ENCODE measurements at places on chromosomes 4 and X.

GRCh38 chrX:10011991-10012390, 44.8 kb downstream of the CLDN34 start:
- no peak for DNase-seq

GRCh38 chr4:138188406-138189084, 53.6 kb downstream of the SLC7A11 start:
- DNase-seq, result no peak

GRCh38 chr4:183300070-183300469, 20.0 kb downstream of the CLDN22 start:
- DNase-seq, result no peak

GRCh38 chr4:140222171-140222570, 68.2 kb upstream of the MAML3 start:
- DNase-seq, result no peak

DNA sequence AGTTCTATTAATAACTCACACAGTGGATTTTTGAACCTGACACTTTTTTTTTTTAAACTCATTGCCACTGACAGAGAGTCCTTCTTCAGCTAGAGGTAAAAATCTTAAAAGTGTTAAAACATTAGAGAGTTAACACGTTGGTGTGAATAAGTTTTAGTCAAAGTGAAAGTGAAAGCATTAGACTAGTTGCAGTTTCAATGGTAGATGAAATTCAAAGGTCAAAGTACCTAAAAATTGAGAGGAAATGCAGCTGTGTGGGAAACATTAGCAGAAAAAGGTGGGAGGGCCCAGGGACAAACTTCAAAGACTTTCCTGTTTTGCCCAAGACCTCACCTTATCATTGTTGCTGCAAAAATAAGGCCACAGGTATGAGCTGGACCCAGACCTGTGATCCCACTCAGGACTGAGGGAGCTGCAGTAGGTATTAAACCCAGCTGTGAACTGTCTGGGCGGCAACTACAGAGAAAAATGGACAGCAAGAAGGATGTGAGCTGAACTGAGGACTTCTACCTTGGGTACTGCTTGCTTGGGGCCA, 17.6 kb upstream of the GABRA4 start:
- DNase-seq, result no peak

GRCh38 chr4:123444290-123444731, 47.7 kb downstream of the SPRY1 start:
- no peak for DNase-seq

DNA sequence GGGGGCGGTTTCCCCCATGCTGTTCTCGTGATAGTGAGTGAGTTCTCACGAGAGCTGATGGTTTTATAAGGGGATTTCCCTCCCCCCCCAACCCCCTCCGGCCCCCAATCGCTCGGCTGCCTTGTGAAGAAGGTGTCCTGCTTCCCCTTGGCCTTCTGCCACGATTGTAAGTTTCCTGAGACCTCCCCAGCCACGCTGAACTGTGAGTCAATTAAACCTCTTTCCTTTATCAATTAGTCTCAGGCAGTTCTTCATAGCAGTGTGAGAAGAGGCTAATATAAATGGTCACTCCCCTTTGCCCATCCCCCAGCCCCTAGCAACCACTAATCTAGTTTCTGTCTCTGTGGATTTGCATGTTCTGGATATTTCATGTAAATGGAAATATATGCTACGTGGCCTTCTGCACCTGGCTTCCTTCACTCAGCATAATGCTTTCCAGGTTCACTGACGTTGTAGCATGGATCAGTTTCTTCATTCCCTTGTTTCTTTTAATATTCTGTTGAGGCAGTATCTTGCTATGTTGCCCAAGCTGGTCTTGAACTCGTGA, 16.4 kb downstream of the GPR143 start:
- DNase-seq, result no peak

- DNase-seq, result no peak
Observed at GRCh38 chr4:90122355-90122748, 4.8 kb upstream of the CCSER1 start.

- no peak for DNase-seq
Observed at GRCh38 chrX:67289055-67289499, 254.7 kb upstream of the AR start.

GRCh38 chrX:9038244-9038643, 4.3 kb upstream of the FAM9B start:
- DNase-seq, result no peak

- DNase-seq, result no peak
Observed at GRCh38 chr4:25687773-25688172, 32.1 kb downstream of the SLC34A2 start.

DNA sequence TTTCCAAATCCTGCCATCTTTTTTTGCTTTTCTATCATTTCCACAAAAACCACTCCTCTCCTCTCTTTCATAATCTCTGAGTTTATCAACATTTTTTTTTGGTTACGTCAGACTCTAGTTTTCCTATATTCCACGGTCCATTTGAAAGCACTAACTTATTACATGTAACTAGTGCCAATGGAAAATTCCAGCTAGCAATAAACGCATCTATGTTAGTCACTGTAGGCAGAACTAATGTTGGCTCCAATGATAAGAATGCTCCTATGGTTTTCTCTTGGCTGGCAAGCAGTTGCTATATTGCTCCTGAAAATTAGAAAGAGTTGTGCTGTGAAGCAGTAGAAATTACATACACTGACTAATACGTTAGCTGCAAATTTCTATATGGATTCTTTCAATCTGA, 634.6 kb upstream of the FTHL17 start:
- DNase-seq, result no peak

GRCh38 chr4:112379306-112379705, 82.1 kb downstream of the ALPK1 start:
- DNase-seq, result no peak

- DNase-seq, result no peak
Observed at GRCh38 chr4:132125131-132125530, 1024.0 kb upstream of the PCDH10 start.

- no peak for DNase-seq
Observed at GRCh38 chr4:59841698-59842097, 1358.4 kb upstream of the ADGRL3 start.

DNA sequence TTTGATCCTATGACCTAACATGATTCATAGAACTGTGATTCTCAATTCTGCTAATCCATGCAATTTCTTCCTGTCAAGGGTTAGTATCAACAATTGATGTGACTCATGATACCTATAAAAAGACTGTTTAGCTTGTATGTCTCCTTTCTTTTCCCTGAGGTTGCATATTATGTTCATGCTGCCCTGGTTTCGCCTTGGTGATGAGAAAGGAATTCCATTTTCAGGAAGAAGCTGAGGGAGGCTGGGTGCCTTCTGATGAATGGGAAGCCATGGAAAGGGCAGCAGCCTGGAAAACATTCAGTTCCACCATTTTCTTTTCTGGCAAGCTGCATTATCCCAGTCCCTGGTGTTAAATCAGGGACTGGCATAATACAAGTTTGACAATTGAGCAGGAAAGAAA, 976.5 kb downstream of the RPA4 start:
- DNase-seq, result no peak

Measured in nucleus accumbens (tissue), 56 donors.